ENCODE measurements at places on chromosomes 7 and 10.

DNA sequence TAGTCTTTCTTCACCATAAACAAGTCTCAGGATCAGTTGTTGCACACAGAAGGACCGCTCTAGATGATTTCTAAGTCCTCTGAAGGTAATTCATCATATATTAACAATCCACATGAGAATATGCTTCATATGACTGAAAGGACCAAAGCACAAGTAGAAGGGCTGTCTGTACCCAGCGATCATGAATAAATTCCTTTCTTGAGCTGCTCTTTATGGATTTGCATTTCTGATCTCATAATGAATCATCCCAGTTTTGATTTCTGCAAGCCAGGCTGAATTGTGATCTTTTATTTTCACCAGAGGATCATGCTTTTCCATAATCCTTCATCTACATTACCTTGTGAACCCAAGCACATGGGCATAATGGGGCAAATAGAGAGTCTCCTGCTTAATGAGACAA is 675.6 kb downstream of the MAGI2 start:
- no peak for DNase-seq

GRCh38 chr10:78224602-78225001 is 190.9 kb downstream of the RPS24 start:
- DNase-seq = peak; percentile 45

DNA sequence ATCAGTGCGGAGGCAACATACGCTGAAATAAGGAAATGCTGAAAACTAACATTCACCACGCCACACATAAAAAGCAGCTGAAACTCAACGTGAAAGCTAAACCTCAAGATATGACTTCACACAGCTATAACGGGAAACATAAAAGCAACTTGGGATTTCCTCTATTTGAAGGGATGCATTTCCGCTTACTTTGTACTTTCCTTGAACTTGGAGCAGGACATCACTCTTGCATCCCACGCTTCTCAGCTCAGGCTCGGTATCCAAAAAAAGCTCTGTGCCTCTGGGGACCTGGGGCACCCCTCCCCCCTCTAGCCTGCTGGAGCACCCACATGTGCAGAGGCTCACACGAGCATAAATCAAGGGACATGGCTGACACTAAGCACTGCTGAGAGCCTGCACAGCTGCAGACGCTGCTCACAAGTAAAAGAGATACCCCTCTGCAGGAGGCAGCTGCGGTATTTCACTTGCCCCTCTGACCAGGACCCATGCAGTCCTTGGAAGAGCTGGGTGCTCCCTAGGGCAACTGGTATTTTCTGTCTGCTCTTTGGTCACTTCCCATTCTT is 34.2 kb downstream of the PARD3 start:
- peak; percentile 32 for DNase-seq

- no peak for DNase-seq
Observed at GRCh38 chr10:76122056-76122455, 690.6 kb downstream of the LRMDA start.

DNA sequence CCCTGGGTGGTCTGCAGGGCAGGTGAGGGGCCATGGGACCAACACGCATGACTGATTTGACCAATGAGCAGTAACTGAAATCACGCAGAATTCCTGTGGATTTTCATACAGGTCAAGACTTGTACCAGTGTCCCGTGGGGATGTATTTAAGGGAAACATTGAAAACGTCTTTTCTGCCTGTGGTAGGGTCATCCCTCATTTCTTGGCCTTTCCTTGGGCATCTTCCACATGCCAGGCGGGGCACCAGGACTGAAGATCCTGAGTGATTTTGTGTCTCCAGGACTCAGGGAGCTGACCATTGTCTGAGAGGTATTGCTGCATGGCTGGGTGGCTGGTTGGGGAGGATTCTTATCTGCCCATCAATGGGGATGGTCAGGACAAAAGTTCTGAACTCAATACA is 289.0 kb downstream of the GLRX3 start:
- no peak for DNase-seq

GRCh38 chr7:18901982-18902421 is 215.4 kb downstream of the TWIST1 start:
- no peak for DNase-seq

DNA sequence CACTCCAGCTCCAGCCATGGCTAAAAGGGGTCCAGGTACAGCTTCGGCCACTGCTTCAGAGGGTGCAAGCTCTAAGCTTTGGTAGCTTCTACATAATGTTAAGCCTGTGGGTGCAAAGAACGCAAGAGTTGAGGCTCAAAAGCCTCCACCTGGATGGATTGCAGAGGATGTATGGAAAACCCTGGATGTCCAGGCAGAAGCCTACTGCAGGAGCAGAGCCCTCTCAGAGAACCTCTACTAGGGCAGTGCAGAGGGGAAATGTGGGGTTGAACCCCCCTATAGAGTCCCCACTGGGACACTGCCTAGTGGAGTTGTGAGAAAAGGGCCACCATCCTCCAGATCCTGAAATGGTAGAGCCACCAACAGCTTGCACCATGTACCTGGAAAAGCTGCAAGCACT is 10.7 kb upstream of the RNF32 start:
- DNase-seq = no peak

DNA sequence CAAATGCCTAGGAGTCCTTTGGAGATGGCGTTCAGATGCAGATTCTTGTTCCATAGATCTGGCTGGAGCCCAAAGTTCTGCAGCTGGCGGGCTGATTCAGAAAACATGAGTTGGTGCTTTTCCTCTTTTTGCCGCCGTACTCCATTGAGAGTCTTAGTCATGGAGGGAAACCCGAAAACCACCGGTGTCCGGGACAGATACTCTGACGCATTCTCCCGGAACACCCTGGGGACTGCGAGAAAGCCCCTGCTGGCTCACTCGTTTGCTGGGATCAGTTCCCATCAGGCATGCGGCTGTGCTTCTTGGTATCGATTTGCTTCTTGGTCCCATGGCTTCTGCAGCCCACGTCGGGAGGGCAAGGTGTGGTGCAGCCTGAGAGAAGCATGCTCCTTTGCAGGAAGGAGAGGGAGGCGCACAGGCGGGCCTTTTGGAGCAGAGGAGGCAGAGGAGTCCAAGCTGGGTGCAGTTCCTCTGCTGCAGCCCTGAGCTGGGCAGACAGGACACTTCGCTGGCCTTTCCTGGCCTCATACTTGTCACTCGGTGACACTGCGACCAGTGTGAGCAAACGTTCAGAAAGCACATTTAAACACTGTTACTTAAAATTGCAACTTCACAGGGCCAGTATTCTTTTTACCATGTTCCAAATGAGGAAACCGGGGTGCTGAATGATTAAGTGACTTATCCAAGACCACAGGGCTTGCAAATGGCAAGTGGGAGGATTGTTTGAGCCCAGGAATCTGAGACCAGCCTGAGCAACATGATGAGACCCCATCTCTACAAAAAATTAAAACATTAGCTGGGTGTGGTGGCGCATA is 30.6 kb upstream of the PFKFB3 start:
- peak; percentile 94 for DNase-seq

DNA sequence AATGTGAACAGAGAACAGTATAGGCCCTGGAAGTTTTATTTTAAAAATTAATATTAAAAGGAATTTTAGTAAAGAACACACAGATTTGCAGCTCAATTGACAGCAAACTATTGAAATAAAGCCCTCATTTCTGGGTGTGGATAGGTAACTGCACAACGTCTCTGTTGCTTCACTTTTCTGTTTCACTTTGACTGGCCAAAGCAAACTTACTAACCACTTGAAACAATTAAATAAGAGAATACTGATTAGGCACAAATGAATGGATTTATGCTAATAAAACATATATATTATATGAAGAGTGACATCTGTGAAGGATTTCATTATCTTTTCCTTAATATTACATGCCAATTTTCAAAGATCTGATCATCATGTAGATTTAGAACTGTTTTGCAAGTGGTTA is 11.9 kb downstream of the ZNF804B start:
- no peak for DNase-seq

DNA sequence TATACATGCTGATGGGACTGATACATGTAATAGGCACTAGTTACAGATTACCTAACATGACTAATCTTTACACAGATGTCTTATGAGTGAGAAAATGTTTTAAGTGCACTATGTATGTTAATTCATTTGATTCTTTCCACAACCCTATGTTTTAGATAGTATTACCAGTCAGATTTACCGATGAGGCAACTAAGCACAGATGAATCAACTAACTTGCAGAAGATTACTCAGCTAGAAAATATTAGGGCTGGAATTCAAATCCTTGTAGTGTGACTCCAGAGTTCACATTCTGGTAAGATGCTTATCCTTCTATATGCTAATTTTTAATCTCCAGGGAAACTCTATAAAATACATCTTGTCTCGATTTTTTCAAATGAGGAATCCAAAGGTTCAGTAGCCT is 964.9 kb downstream of the REEP3 start:
- DNase-seq = no peak

DNA sequence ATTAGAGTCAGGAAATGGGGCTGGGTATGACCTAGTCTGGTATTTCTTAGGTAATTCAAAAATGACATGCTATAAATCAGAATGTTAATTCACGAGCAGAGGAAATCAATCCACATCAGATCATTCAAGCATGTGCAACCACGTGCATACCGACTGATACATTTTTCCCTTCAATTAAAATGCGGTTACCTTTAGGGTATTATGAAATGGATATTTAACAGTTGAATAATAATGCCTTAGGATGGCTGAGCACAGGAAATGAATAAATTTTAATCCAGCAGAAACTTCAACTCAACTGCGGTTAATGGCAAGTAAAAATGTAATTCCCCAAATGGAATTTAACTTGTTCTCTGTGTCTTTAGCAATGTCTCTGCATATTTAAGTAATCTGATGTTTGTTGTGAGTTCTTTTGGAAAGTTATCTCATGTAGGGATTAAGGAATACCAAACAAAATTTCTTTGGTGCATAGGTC is 9.2 kb downstream of the CPA2 start:
- DNase-seq = no peak

DNA sequence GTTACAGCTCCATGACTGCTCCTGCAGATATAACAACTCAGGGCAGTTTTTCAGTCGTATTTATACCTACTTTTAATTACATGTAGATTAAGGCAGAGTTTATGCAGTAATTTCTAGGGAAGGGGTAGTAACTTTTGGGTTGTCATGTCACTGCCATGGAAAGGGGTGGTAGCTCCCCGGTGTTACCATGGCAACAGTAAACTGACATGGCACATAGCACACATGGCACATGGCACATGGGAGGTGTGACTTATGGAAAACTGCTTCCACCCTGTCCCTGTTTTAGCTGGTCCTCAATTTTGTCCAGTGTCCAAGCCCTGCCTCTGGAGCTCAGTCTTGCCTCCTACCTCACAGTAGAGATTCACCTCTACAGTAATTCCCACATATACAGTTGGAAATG is 3.9 kb upstream of the TOMM7 start:
- no peak for DNase-seq

- DNase-seq = no peak
Observed at GRCh38 chr7:66776800-66777442, 36.4 kb downstream of the RABGEF1 start.

DNA sequence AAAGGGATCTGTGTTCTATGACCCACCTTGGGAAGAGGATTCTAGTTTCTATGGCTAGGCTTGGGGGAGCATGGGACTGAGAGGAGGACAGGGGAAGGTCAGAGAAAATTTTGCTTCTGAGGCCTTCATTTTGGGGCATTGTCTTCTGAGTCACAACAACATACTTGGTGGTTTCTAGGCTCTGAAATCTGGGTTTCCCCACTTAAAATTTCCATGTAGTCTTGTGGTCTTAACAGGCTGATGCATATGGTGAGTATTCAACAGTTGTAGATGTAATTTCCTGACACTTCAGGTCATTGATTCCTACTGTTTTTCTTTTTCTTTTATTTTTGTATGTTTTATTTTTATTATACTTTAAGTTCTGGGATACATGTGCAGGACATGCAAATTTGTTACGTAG is 88.5 kb downstream of the ANKRD7 start:
- DNase-seq = no peak

- DNase-seq = no peak
Observed at GRCh38 chr10:13491747-13492360, 37.0 kb downstream of the BEND7 start.

- DNase-seq = peak; percentile 21
Observed at GRCh38 chr10:118447478-118448270, 105.5 kb upstream of the FAM204A start.

DNA sequence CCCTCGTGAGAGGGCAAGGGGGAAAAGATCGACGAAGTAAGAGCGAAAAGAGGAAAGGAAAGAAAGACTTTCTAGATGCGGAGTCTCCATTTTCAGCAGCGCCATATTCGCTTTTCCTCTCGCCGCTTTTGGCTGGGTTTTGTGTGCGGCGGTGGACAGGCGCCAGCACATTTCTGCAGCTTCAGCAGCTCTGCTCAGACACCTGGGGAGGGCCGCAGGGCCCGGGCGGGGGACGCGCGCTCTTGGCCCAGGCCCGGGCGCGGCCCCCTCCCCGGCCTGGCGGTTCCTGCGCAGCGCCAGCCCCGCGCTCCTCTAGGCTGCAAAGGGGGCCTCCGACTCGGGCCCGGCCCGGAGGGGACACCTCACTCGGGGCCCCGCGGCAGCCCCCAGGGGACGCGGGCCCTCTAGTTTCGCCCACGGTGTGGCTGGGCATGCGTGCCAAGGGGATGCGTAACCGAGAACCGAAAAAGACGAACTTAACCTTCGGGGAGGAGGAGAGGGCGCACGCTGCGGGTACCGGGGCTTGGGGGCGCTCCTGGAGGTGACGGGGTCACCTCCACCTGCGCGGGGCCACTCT is 34.5 kb upstream of the EBLN1 start:
- peak; percentile 61 for DNase-seq

GRCh38 chr10:101850749-101851148 is 7.1 kb upstream of the KCNIP2 start:
- DNase-seq = no peak

DNA sequence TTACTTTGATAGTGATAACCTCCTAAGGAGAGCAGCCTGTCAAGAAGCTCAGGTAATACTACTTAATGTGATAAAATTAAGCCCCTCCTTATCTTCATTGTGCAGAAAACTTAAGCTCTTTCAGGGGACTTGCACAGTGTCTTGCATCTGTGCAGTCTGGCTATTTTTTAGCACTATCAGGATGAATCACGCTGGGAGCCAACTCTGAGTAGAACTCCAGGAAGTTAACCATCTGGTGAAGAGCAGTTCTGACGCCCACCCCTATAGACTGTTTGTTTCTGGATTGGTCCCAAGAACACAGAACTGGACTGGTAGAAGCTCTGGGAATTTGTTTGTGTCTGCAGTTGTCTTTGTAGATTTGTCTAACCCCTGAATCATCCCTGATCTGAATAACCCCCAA is 41.9 kb downstream of the AGK start:
- peak; percentile 87 for DNase-seq

DNA sequence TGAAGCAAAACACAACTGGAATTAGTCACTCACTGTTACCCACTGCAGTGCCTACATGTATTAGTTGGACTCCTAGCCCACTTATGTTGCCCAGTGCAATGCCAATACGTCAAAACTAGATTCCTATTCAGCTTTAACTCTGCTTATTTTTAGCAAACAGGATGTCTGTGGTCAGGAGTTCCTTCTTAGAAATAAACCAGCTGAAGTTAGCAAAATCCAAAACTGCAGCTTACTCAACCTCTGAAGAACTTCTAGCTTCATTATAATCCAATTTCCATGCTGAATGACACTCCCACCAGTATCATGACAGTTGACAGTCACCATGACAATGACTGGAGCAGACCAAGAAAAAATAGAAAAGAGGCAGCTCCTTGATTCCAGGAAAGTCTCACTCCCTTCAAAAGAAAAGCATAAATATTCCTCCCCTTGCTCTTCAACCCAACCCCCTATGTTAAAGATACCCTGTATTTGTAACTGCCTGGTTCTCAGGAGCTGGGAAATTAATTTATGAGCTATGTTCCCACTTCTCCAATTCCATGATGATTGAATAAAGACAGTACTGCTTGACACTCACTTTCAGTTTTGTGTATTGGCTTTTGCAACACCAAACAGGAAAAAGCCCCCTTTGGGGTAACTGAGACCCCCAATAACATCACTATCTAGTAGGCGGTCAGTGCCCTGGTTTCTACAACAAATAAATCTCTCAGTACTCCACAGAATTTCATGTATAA is 327.4 kb downstream of the SORCS1 start:
- DNase-seq = no peak

All from foreskin fibroblast (primary cell).